Effector memory CD8-positive, alpha-beta T cell (primary cell): ENCODE measurements at places on chromosomes 4 and X.
A peak's percentile ranks its signal among the peaks of the same experiment; 100 is the strongest.

- DNase-seq: no peak
These were observed 27.2 kb upstream of the MAGED1 start for GRCh38 chrX:51866210-51866609.

DNA sequence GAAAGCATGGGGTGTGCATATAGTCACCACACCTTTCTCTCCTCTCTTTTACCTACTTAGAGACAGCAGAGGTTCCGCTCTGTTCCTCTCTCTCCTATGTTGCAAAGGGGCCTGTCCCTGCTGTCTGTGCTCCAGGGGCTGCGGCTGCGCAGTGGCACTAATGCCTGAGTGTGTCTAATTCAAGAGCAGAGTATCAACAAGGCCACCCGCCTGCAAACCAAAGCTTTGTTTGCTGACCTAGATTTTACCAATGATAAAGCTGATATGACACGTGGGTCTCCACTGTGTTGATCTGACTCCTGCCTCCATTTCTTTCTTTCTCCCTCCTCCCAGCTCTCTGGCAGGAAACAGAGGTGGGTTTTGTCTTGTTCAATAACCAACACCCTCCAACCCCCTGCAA is 74.9 kb downstream of the NSG1 start:
- peak; percentile 63 for DNase-seq

GRCh38 chr4:129282293-129282692 is 186.3 kb downstream of the C4orf33 start:
- DNase-seq: no peak

DNA sequence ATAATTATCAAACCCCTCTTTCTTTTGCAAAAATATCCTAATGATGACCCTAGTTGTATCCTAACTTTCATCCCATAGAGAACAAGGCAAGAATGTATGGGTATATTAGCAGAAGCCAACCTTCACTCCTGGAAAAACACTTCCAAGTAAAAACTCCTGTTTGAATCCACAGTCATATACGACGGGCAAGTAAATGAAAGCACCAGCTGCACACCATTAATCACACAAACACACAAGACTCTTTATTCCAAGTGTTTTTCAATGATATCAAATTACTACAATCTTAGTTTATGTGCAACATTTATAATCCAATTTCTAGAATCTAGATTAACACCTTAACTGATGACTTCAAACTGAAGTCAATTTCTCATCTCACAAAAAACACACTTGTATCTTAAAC is 22.9 kb downstream of the ACSL4 start:
- no peak for DNase-seq

DNA sequence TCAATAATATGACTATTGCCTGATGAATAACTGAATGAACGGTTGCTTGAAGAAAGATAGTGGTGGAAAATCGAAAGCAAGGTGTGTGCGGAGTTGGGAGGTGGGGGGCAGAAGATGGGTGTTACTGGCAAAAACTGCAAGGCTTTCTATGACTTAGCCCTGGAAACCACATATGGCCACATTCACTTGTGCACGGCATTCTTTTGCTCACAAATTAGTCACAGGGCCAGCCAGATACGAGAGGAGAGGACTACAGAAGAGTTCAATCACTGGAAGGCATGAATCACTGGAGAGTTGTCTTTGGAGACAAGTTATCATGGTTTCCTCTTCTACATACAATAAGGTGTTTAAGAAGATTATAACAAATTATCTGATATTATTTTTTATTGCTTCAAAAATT is 626.5 kb upstream of the CPEB2 start:
- DNase-seq: no peak

- DNase-seq: no peak
These were observed 157.7 kb downstream of the SPANXN1 start for GRCh38 chrX:145405012-145405411.

- DNase-seq: no peak
These were observed 89.8 kb downstream of the MRPL1 start for GRCh38 chr4:77952457-77952856.

DNA sequence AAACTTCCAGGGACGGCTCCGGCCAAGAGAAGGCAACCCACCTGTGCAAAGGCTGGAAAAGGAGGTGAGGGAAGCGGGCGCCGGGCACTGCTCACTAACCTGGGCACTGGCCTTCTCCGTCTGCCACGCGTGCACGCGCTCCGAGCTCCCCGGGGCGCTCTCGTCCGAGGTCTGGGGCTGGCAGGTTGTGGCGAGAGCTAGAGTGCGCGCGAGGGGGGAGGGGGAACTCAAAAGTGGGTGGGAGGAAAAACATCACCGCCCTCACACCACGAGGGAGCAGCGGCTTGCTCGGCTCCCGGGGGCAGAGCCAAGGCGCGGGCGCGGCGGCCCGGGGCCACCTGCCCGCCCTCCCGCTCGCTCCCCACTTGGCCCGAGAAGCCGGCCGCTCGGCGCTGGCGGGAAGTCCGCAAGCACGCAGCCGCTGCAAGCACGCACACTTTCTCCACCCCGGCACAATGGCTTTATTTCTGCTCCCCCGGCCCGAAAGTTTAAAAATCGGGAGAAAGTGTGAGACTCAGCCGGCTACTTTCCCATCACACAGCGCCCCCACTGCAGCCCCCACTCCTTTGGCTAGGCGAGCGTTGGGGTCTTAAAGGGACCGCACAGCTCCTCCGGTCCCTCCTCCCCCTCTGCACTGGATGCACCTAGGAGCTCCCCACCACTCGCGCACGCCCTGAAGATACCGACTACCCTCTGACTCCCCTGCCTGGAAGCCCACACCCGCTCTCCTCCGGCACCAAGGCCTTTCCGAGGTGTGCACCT is at the start of gene CHRDL1:
Gene CHRDL1, minus strand, starts transcription at position 173 of the 762 bp plus-strand sequence. CDS start 3,636 bp downstream, outside the sequence.
- DNase-seq: no peak

- DNase-seq: no peak
These were observed 214.0 kb downstream of the DHRSX start for GRCh38 chrX:2286731-2287130.

GRCh38 chr4:15250021-15250441 is 177.8 kb upstream of the C1QTNF7 start:
- DNase-seq: no peak

- no peak for DNase-seq
These were observed 119.2 kb downstream of the DDX53 start for GRCh38 chrX:23118890-23119527.

GRCh38 chr4:47907089-47907646 is 7.2 kb downstream of the NFXL1 start:
- no peak for DNase-seq

- DNase-seq: no peak
These were observed 23.4 kb upstream of the COX18 start for GRCh38 chr4:73092868-73093267.

DNA sequence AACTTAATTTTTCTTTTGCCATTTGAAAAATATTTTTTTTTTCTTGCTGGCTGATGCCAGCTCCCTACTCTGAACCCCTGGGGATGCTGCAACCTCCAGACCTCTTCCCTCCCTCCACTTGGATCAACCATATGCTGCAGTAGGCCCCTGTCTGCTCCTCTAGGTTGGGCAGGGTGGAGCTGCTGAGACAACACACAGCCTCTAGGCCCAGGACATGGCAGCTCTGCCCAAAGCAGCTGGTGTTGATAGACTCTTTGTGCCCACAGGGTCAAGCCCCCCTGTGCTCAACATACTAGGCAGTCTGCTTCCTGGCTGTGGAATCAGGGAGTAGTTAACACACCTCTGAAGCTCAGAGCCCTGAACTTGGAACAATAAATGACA is 19.9 kb upstream of the CLNK start:
- no peak for DNase-seq

DNA sequence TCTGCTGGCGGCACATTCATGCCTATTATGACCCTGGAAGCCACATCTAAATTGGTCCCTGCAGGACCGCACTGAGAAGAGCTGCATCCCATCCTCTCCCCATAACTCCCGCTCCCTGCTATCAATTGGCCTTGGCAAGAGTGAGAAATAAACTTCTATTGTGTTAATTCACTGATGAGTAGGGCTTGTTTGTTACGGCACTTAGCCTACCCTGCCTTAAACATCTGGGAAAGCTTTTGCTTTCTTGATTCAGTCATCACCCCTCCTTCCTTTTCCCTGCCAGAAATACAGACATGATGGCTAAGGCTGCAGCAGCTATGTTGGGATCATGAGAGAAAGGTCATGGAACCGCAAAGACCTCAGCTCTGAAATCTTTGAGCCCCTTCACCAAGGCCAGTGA is 36.5 kb downstream of the SUPT20HL2 start:
- DNase-seq: no peak

GRCh38 chr4:11468901-11469300 is 40.2 kb upstream of the HS3ST1 start:
- no peak for DNase-seq

GRCh38 chr4:181548873-181549575 is 694.2 kb upstream of the TENM3 start:
- DNase-seq: no peak

DNA sequence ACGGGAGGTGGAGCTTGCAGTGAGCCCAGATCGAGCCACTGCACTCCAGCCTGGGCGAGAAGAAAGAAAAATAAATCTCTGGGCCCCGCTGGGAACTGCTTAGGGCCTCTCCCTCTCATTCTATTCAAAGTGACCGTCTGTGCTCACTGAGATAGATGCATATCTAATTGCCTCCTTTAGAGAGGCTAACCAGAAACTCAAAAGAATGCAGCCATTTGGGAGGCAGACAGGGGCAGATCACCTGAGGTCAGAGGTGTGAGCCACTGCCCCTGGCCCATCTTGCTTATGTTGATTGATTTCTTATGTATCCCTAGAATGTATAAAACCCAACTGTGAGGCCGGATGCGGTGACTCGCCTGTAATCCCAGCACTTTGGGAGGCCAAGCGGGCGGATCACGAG is 6.2 kb upstream of the CSF2RA start:
- DNase-seq: no peak

DNA sequence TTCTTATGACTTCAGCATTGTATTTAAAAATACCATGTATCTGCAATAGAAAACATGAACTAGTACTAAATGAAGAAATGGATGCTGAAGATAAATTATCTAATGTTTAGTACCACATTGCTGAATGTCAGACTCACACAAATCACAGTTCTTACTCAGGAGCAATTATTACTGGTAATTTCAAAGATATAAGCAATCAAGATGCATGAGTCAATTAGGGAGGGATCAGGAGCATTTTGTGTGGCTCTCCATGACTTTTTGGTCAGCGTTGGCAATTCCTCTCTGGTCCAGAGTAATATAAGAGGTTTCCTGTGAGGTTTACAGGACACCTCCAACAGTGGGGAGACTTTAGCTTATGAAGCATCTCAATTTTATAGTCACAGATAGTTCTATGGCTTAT is 167.0 kb upstream of the PCDH7 start:
- DNase-seq: no peak

DNA sequence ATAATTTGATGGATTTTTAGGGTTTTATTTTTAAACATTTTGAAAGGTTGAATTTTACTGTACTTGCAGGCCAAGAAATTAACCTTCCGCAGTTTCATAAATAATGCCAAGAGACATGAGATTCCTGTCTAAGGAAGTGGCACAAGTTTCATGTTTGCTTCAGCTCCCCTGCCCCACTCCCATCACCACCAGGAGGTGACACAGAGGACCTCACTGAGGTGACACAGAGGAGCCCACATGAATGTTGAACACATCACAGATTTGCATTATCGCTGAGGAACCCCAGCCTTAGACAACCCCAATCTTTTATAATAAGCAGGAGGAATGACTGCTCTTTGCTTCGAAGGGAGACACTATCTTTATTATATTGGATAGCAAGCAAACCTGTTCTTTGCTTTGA is 491.4 kb upstream of the ATOH1 start:
- no peak for DNase-seq

DNA sequence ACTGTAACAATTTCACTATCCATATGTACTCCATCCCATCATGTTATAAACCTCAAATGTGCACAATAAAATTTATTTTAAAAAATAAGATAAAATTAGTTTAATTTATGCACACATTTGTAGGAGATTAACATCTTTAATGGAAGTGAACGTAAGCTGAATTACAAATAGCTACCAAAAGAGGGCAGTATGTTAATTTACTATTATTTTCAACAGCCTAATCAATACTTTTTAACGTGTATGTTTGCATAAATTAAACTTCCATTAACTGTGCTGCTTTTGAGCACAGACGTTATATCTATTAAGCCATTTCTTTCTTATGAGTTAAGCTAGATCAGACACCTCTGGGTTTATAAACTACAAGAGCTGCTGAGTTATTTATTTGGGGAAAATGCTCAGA is 56.5 kb upstream of the PHKA2 start:
- DNase-seq: no peak

DNA sequence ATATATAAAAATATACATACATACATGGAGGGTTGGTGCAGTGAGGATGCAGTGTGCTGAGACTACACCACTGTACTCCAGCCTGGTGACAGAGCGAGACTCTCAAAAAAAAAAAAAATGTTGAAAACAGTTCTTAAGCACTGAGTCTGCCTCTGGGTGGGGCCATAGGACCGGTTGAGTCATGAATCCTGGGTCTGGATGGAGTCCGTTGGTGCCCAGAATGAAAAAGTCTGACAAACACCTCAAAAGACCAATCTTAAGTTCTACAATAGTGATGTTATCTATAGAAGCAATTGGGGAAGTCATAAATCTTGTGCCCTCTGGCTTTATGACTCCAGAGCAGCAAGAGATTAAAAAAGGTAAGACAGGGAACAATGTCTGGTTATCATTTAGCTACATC is 70.4 kb downstream of the FGFBP1 start:
- no peak for DNase-seq

DNA sequence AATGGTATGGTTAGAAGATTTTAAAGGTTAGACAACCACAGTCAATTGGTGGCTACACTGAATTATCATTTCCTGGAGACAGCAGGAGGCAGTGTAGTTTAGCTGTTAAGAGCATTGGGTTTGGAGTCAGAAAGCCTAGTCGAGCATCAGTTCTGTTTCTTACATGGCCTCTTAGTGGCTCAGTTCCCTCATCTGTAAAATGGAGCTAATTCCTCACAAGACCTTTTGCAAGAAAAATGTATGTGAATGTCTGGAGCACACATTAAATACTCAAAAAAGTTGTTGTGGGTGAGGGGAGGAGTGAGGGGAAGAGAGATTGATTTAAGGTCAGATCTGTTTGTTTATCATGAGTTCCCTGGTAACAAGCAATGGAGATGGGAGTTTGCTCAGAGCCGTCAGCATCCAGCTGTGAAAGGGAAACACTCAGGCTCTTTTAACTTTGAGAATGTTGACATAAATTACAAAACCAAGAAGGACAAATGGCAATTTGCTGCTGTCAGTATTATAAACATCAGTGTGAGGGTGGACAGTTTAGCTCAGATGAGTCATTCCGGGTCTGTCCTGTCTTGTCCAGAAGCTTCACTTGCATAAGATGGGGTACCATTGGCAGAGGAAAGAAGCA is 98.2 kb upstream of the PGRMC2 start:
- DNase-seq: no peak

- DNase-seq: no peak
These were observed 523.1 kb downstream of the IQCM start for GRCh38 chr4:149292425-149293007.

DNA sequence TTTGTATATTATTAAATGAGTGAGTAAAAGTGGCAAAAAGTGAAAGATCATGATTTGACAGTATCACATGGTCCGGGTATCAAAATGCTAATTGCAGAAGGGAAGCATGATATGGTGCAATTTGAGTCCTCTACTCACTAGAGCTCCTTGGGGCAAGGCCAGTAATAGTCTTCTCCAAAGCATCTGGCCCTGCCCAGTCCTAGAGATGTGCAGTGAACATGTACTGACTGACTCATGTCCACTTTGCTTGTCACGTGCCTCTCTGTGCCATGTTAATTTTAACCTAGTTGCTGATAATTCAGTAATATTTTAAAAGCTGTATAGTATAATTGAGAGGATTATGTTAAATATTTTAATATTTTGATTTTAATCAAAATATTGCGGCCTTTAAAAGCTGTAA is 54.6 kb upstream of the TENM3 start:
- DNase-seq: no peak

- no peak for DNase-seq
These were observed 121.4 kb downstream of the GPAT3 start for GRCh38 chr4:83657336-83657735.
